Stimulated activated CD4-positive, alpha-beta T cell treated with anti-CD3 and anti-CD28 coated beads, Interleukin-4, amount 100 ng/mL, for 1 hour (primary cell): ENCODE measurements at places on chromosomes 5 and 9.

DNA sequence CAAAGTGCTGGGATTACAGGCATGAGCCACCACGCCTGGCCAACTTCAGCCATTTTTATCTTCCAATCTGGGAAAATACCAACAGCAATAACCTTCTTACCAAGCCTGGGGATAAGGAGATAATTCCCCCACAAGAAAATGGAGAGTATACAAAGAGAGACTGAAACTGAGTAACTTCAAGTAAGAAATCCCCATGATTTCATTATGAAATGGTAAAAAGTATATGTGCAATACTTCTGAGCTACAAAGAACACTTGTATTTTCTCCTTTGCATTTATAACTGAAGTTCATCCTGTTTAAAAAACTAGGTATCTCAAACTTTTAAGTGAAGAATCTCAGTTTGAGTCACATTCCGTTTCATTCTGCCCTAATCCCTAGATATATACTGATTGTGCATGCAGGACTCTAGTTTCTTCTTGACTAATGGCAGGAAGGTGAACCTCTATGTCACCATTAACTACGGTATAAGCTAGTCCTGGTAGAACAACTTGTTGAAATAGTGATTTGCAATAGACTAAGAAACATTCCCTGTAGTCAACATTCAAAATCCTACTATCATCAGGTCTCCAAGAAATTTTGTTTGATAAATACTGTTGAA is 2071.4 kb downstream of the MAT2B start:
- DNase-seq, result no peak

DNA sequence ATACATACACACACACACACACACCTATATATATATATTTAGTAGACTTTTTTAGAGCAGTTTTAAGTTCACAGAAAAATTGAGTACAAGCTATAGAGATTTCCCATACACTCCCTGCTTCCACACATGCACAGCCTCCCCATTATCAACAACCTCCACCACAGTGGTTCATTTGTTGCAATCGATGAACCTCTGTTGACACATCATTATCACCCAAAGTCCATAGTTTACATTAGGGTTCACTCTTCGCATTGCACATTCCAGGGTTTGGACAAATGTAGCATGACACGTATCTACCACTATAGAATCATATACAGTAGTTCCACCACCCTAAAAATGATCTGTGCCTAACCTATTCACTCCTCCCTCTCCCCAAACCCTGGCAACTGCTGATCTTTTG is 111.0 kb downstream of the PPP2R2B start:
- no peak for DNase-seq

GRCh38 chr5:108507631-108508030 is 125.7 kb upstream of the FBXL17 start:
- no peak for DNase-seq

DNA sequence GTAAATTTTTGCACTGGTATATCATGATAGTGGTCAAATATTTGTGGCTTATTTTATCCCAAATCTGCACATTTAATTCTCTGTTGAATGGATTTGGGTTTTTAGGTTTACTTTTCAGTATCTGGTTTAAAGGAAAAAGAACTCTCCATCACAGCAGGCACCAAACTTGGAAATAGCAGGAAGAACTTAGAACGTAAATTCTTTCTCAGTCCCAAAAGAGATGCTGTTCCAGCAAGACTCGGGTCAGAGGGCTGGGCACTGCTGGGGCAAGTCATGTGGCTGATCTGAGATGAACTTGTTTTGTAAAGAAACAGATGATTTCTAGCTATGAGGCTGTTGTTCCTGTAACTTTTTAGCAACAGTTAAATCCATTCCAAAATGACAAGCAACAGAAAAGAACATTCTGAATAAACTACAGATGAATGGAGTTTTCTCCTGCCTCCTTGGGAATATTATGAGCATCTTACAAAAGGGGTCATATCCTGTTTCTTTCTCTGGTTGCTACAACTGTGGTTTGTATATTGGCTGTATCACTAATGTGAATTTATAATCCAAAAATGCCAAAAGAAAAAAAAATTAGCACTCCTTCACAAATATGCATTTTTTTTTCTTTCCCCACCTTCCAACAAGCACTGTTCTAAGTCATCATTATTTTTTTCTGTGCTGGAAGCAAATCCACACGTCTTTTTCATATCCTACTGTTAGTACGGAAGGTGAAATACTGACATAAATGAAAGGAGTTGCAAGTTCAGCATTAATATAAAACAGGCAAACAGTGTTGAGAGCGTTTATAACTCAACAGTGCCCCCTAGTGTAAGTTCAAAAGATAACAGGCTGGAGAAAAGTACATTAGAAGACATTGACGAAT is 31.1 kb downstream of the OR2K2 start:
- DNase-seq, result no peak

- no peak for DNase-seq
Measured at GRCh38 chr5:36152324-36153297, 700 bp downstream of the SKP2 start.

DNA sequence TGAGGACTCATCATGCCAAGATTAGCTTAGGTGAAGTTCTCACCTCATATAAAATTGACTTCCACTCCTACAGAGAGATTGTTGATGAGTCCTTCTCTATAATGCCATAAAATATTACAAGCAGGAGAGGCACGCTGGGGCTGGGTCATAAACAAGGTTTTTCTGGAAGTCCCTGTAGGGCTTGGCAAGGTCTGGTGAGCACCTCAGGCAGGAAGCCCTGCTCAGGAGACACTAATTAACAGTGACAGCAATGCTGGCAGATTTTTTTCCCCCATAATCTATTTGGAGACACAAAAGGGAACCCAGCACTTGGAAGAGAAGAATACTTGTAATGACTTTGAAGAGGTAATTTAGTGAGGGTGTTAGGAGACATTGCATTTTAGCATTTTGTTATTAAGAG is 118.7 kb downstream of the DIRAS2 start:
- no peak for DNase-seq

DNA sequence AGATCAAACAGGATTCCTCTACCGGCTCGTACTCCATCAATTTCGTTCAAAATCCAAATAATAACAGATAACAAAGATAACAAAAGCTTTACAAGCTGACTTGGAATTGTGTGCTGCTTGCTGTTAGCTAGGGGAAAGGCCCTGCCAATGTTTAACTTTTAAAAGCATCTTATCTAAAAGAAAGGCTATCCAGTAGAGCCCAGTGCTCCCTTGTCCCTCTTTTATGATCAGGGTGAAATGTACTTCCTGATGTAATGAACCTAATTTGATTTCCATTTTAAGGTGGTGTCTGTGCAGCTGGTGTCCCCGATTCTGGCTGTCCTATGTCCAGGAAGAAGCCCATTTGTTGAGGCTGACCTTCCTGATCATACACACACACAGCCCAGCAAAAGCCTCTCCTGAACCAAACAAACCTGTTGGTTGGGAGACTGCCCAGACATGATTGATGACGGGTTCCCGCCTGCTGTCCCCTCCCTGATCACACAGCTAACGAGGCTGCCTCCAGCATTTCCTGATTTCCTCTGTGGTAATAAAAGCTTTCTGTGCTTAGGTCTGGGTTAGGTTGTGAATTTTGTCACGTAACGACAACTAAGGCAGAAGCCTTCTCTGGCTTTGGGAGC is 54.1 kb downstream of the PWWP2A start:
- no peak for DNase-seq

GRCh38 chr5:157029457-157029856 is 29.5 kb downstream of the HAVCR1 start:
- no peak for DNase-seq

DNA sequence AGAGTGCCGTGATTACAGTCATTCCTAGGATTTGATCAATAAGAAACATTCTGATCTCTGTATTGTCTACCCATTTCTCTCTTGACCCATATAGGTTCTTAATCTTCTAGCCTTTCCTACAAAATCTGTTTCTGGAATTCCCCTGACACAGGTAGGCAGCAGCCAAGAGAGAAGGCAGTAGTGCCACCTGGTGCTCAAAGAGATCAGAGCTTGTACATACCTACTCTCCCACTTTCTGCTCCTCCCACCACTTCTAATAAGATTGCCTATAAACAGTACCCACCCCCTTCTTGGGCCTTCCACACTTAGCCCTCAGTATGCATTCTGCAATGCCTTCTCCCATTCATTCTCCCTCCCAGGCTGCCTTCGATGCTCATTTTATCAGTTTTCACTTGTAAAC is 117.4 kb upstream of the RORB start:
- no peak for DNase-seq

DNA sequence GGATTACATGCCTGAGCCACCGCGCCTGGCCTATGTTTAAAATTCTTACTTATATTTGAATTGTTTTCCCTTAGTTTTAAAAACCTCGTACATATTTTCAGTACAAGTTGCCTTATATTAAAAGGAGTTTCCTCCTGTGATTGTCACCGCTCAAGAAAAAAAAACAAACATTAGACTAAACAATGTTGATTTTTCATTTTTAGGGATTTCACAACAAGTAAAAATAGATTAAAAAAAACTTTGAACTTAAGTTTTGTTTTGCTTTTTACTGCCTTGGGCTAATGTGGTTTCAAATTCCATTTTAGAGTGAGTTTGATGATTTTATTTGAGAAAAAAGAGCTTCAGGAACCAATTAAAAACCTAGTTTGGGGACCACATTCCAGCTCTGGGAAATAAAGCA is 1196.6 kb upstream of the CDH18 start:
- no peak for DNase-seq

- no peak for DNase-seq
Measured at GRCh38 chr5:13143630-13144029, 800.9 kb downstream of the DNAH5 start.

- no peak for DNase-seq
Measured at GRCh38 chr5:3043600-3043999, 292.1 kb upstream of the IRX2 start.

- DNase-seq, result no peak
Measured at GRCh38 chr5:66680221-66680620, 84.0 kb downstream of the MAST4 start.

DNA sequence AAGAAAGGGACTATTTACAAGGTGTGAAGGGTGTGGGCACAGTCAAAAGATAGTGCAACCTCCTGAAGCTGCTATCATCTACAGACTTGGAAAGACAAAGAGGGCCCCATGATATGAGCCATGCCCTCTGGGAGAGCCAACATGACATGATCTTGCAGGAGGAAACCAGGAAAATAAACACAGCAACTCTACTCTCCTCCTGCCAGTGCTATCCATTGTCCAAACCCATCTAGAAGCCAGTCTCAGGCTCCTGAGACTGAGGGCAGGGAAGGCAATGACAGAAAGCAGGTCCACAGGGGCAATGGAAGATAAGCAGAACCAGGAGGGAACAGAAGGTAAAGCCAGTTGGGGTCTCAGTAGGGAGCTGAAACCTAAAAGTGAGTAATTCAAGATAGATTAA is 37.1 kb downstream of the PLPP1 start:
- no peak for DNase-seq

DNA sequence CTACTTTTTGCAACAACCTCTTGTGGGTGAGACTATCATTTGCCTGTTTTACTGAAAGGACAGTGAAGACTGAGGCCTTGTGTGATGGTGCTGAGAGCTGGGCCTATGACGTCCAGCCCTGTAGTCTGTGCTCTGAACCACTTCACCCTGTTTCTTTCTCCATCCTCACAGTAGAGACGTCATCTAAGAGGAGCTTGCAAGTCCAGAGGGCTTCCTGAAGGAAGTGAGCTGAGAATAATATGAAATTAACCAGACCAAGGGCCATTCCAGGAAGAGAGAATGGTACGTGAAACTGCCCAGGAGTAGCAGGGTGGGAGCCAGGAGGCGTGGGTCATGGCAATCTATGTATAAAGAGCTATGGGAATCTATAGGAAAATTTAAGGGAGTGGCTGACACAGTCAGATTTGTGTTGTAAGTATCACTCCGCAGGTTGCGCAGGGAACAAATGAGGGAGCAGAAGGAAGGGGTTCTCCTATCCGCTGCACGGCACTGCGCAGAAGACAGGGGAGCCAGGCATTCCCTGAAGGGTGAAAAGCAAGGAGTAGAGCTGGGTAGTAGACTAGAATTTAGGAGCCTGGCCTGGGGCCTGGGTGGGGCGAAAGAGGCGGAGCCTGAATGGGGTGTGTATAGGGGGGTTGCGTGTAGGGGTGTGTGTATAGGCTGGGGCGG is 596 bp upstream of the FGFR4 start:
- DNase-seq, result no peak

- no peak for DNase-seq
Measured at GRCh38 chr5:97499605-97500004, 316.6 kb upstream of the RIOK2 start.

DNA sequence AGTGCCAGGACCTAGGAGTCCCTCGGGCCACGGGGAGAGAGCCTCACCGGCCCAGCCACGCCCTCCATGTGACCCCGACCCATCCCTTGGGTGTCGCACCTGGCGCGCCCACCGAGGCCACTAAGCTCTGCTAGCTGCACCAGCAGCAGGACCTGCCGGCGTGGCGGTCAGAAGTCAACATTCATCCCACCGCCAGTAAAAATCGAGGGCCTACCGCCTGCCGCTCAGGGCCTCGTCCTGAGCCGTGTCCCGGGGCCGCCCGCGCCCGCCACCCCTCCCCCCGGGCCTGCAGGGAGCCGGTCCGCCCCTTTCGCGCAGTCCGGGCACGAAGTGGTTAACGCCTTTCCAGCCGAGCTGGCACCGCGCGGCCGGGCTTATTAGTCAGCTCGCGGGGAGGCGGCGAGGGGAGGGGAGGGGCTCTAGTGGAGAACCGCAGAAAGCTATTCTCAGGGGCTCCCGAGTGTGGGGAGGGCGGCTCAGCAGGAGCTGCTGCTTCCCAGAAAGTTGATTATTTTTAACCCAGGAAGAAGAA is 124.4 kb downstream of the C9orf50 start:
- peak; percentile 90 for DNase-seq

DNA sequence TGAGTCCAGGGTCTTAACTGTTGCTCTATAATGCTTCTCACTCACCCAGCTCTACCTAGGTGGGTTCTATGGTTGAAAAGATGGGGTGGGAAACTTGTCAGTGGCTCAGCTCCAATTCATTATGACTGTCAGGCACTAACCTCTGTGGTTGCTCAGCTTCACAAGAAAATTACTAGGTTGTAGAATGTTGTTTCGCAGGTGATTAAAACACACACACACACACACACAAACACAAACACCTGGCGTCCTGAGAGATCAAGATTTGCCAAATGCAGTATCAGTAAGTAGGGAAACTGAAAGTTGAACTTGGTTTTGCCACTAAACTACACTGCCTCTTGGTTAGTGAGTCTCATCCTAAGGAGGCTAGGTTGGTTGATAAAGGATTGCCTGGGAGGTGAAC is 2.8 kb downstream of the MCCC2 start:
- no peak for DNase-seq

DNA sequence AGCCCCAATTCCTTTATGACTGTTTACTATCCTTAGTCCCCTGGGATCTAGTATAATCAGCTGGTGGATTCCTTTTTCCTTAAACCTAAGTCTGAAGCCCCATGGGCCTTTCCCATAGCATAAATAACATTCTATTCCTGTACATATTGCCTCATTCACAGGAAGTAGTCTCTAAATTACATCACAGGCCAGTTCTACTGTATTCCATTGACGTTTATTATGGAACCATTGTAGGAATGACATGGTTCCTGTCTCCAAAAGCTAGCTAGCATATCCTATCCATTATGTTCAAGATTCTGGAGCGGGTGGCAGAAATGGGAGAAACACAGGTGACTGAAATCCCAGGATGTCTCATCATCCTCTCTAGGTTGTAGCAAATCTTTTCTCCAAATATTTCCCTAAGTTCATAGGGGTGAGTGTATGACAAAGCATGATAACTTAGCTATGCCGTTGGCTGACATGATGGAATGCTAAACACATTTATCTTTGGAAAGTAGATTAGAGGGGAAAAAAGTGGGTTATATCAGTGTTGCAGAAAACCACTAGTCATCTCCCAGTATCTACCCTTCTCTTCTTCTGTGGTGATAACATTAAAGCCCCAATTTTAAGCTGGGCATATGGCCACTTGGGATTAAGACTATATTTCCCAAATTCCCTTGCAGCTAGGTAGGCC is 140.1 kb downstream of the FGF1 start:
- DNase-seq, result no peak

- DNase-seq, result peak; percentile 41
Measured at GRCh38 chr9:89606624-89607311, 2.0 kb downstream of the GADD45G start.
